ENCODE measurements at places on chromosomes 5 and 9.

DNA sequence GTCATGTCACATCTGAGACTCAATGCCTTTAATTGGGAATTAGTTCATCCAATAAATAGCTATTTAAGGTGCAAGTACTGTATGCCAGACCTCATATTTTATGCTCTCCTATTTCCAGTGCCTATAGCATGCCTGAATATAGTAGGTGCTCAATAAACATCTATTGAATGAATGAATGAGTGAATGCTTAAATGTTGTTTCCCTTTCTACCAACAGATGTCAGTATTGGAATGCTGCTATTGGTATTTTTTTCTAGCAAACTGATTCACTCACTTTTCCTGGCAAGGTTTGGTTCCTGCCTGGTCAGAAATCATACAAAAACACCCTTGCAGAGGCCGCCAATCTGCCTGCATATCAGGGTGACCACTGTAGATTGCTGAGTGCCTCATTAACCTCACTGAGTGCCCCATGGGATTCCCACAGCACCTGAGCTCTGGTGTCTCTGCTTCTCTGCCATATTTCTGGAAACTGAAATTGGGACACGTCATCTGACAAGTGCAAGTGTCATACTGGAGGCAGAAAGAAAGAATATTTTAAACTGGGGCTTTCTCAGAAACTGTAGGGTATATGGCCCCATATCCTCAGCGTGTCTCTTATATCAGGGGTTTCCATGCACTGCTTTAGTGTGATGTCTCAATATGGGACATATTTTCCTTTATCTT is 359.7 kb downstream of the TRIM32 start:
- no peak for DNase-seq

GRCh38 chr5:7886849-7887475 is 18.0 kb downstream of the MTRR start:
- no peak for DNase-seq

GRCh38 chr5:109038209-109038840 is 290.6 kb downstream of the FER start:
- no peak for DNase-seq

DNA sequence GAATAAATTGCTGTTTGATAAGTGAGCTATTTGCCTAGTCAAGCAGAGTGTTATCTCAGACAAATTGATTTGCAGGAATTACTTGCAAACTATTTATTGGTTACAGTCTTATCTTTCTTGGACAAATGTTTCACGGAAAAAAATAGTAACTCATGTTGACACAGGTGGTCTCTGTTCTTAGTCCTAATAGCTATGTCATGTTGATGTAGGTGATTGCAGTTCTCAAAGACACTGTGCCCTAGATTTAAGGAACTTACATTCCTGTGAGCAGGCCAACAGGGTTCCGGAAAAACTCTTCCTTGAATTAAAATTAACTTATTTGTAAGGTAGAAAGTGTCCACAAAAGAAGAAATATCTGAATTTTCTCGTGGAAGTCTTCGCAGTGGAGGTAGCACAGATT is 109.6 kb upstream of the SLCO6A1 start:
- DNase-seq, result no peak

GRCh38 chr5:181134259-181134658 is 3.3 kb upstream of the OR2V1 start:
- DNase-seq, result no peak

DNA sequence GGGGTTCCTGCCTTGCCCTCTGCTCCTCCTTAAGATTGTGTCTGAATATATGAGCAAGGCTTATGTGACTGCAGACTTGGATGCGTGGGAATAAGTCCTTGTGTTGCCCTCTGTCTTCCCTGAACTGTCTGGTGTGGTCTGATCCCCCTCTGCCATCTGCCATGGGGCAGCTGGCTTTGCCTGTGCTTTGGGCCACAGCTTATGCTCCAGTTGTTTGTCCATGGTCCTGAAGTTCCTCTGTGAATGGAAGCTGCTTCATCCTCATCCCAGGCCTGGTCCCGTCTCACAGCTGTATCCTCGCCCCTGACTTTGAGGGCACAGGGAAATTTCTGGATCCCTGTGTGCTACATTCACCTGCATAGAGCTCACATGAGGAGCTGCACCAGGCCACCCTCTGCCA is 14.7 kb downstream of the IL31RA start:
- no peak for DNase-seq

Data from activated effector memory CD4-positive, alpha-beta T cell treated with anti-CD3 and anti-CD28 coated beads, Interleukin-2, amount 50 U/mL, for 16 hours (primary cell).